ENCODE measurements at places on chromosomes 3 and 15. TPM values are rescaled to one million over a fixed set of nuclear protein-coding genes. Genes with fewer than 3 reads are reported as not detected.
A peak's percentile ranks its signal among the peaks of the same experiment; 100 is the strongest.

GRCh38 chr15:57198131-57198530 lies 178.2 kb upstream of the CGNL1 start:
- H3K4me1 ChIP-seq, result no peaks in the 10 kb centered on the region
- H3K4me3 ChIP-seq, result no peak overlapping the region
- no peaks in the 10 kb centered on the region for H3K27me3 ChIP-seq
- no peaks in the 10 kb centered on the region for H3K36me3 ChIP-seq

The STRC gene
- 2.5 TPM for total RNA-seq

The GOLGA6L25 gene
- not detected for total RNA-seq

GRCh38 chr15:60937278-60937677 lies 291.8 kb downstream of the RORA start:
- no peaks in the 10 kb centered on the region for H3K36me3 ChIP-seq
- DNase-seq, result no peak
- H3K27me3 ChIP-seq, result no peaks in the 10 kb centered on the region
- H3K4me3 ChIP-seq, result no peak overlapping the region
- no peaks in the 10 kb centered on the region for H3K4me1 ChIP-seq

GRCh38 chr3:52097851-52098507 lies 41.6 kb upstream of the DUSP7 start:
- DNase-seq, result no peak
- H3K27me3 ChIP-seq, result no peaks in the 10 kb centered on the region
- H3K36me3 ChIP-seq, result no peaks in the 10 kb centered on the region
- H3K4me1 ChIP-seq, result no peaks in the 10 kb centered on the region

DNA sequence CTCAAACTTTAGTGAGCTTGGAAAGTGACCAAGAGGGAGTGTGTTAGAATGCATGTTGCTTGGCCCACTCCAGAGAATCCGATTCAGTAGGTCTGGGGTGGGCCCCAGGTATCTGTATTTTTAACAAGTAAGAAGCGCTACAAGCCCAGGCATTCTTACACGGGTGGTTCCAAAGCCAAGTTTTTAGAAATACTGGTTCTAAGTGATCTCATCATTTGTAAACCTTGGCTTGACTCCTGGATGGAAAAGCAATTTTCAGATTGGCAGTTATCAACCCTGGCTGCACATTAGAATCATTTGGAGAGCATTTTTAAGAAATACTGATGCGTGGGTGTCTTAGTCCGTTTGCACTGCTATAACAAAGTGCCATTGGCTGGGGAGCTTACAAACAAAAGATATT lies 27.3 kb upstream of the ST8SIA2 start:
- H3K27ac ChIP-seq, result no peak overlapping the region
- peaks cover under 1% of the 10 kb centered on the region for H3K27me3 ChIP-seq
- no peak overlapping the region for H3K4me3 ChIP-seq
- H3K4me1 ChIP-seq, result no peaks in the 10 kb centered on the region

The ZBED2 gene
- 0.35 TPM for total RNA-seq

GRCh38 chr15:51536965-51537574 lies 85.5 kb downstream of the DMXL2 start:
- no peak overlapping the region for H3K27ac ChIP-seq
- H3K4me1 ChIP-seq, result no peaks in the 10 kb centered on the region

DNA sequence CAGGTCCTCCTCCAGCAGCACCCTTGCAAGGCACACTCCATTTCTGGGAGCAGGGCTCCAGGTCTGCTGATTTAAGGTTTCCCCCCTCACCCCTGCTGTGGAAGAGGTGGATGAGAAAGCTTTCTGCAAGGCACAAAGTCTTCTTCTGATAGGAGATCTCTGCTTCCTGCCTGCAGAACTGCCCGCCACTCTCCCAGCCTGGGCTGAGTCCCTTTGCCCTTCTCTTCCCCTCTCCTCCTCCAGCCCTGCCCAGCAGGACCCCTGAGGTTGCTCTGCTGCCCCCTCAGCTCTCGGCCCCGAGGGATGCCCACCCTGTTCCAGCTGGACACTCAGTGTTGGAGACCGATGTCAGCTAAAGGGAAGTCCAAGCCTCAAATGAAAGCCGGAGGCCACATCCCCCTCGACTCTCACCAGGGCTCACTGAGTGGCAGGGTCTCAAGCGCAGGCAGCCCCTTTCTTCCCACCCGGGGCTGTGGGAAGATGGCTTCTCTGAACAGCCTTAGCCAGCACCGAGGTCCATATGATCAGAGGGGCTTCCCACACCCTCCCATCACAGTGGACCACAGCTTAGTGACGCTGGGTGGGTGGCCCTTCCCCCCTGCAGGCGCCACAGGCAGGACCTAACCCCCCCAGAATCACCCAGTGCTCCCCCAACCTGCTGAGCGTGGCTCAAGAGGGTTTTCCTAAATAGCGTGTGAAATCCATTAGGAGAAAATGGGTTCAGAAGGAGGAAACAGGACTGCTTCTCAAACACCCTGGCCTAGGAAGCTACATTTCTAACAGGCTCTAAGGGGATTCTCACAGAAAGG lies 4.0 kb downstream of the ATP10A start:
- peak; percentile 26 for DNase-seq
- peaks cover 4% of the 10 kb centered on the region for H3K36me3 ChIP-seq
- H3K4me3 ChIP-seq, result peak overlapping the region; percentile 87
- peaks cover 36% of the 10 kb centered on the region for H3K4me1 ChIP-seq
- peak overlapping the region; percentile 67 for H3K27ac ChIP-seq
- no peaks in the 10 kb centered on the region for H3K27me3 ChIP-seq

GRCh38 chr3:192747746-192748145 lies 20.4 kb upstream of the FGF12 start:
- H3K4me3 ChIP-seq, result no peak overlapping the region
- no peak for DNase-seq
- H3K36me3 ChIP-seq, result no peaks in the 10 kb centered on the region
- no peaks in the 10 kb centered on the region for H3K27me3 ChIP-seq
- no peaks in the 10 kb centered on the region for H3K4me1 ChIP-seq

DNA sequence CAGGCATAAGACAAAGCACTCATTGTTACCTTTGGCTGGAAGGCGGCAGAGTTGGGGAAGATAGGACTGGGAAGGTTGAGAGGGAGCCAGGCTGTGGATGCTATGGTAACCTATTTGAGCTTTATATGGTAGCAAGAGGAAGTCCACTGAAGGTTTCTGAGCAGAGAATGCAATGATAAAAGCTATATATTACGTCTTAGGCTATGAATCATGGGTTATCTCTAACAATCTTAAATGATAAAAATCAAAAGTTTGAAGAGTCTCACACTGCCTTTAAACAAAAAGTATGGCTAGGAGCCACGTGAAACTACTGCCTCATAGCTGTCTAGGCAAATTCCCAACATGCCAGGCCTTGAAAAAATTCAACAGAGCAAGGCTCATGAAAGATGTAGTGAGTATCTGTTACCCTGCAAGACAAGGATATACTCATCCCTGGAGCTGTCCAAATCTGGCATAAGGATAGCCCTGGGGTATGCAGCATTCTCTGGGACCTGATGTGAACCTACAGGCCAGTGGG lies 4.1 kb downstream of the P3H2 start:
- DNase-seq, result no peak
- H3K27ac ChIP-seq, result no peak overlapping the region
- peaks cover 5% of the 10 kb centered on the region for H3K4me1 ChIP-seq
- peaks cover 2% of the 10 kb centered on the region for H3K27me3 ChIP-seq
- H3K36me3 ChIP-seq, result no peaks in the 10 kb centered on the region

The CPNE9 gene
- total RNA-seq, result not detected

The PLEKHO2 gene
- 9.2 TPM for total RNA-seq

- no peaks in the 10 kb centered on the region for H3K27me3 ChIP-seq
- no peak for DNase-seq
- H3K36me3 ChIP-seq, result no peaks in the 10 kb centered on the region
- H3K27ac ChIP-seq, result no peak overlapping the region
These were observed 157.8 kb downstream of the TIGIT start for GRCh38 chr3:114451561-114452018.
